Progenitor cell of endocrine pancreas (in vitro differentiated cells): ENCODE measurements at places on chromosomes 5 and 9. TPM values are rescaled to one million over a fixed set of nuclear protein-coding genes. Genes with fewer than 3 reads are reported as not detected.

The KIAA0825 gene
- total RNA-seq = 5.8 and 6.3 TPM in 2 replicates

The TAF11L5 gene
- total RNA-seq = not detected in 2 replicates

The CNTNAP3 gene
- 1.6 and 1.7 TPM in 2 replicates for total RNA-seq

The FAM78A gene
- total RNA-seq = 1.9 and 2.0 TPM in 2 replicates

The SSBP2 gene
- 66.6 and 68.9 TPM in 2 replicates for total RNA-seq

The PCDH12 gene
- not detected in 2 replicates for total RNA-seq

The RNF130 gene
- total RNA-seq = 73.8 and 74.1 TPM in 2 replicates

The ANKRD20A1 gene
- 1.6 and 2.2 TPM in 2 replicates for total RNA-seq

The CDX1 gene
- 0.31 and 0.43 TPM in 2 replicates for total RNA-seq

The SAPCD2 gene
- 15.1 and 15.3 TPM in 2 replicates for total RNA-seq

The SLC46A2 gene
- total RNA-seq = not detected in 2 replicates

DNA sequence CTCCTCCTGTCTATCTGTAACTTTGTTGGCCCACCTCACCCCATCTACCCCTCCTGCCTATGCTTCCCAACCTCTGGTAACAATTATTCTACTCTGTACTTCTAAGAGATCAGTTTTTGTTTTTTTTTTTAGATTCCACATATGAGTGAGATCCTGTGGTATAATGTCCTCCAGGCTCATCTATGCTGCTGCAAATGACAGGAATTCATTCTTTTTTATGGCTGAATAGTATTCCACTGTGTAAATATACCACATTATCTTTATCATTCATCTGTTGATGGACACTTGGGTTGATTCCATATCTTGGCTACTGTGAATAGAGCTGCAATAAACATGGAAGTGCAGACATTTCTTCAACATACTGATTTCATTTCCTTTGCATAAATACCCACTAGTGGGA is 8.0 kb upstream of the NPR2 start:
- DNase-seq = no peak

DNA sequence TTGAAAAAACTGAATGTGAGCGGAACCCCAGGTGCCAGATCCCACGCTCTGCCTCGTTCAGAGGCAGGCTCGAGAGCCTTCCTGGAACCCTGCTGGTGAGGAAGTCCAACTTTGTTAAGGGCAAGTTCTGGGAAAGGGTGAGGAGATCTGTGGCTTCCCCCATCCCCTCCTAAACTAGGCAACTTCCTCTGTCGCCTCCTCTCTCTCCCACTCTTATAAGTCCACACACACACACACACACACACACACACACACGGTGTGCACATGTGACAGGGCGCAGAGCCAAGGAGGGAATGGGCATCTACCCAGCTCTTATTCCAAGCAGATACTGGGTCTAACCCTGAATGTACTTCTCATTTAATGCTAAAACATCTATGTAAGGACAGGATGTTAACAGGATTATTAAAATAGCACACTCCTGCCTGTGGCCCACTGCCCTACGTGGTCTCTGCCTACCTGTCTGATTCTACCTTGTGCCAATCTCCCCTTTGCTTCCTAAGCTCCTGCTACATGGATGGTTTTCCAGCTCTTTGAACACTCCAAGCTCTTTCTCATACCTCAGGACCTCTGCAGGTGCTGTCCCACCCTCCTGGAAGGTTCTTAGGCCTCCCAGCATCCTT is 72.4 kb upstream of the FBXW11 start:
- no peak for DNase-seq

- no peak for DNase-seq
Observed at GRCh38 chr5:135839566-135839965, 5.1 kb downstream of the SLC25A48 start.

GRCh38 chr5:14009575-14009974 is 65.1 kb upstream of the DNAH5 start:
- no peak for DNase-seq

GRCh38 chr9:128863647-128864046 is 18.1 kb downstream of the KYAT1 start:
- DNase-seq = peak; percentile 86

DNA sequence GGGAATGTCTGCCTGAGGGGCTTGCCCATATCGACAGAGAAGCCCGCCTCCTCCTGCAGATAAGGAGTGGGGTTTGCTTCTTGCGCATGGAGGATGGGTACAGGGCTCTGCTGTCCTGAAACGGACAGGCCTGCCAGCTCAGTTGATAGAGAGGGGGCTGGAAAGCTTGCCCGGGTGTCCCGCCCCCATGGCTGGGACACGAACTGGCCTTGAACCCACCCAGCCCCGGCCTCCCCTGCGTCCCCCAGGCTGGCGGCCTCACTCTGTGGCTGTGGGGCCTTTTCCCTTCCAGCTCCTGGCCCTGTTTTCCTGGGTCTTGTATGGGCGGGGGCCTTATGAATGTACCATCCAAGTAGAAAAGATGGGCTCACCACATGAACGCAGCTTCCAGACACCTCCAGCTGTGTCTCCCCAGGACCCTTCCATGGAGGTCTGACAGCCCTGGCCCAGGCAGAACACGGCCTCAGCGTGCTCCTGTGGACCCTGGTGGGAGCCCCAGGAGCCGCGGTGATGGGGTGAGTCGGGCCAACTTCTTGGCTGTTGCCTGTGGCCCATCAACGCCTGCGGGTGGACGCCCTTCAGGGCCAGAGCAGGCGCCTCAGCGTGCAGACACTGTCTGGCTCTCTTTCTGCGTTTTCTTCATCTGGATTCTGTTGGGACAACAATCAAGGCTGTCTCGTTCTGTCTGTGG is 15.9 kb upstream of the SLC2A6 start:
- no peak for DNase-seq

- no peak for DNase-seq
Observed at GRCh38 chr5:173707392-173707791, 90.9 kb upstream of the BOD1 start.

GRCh38 chr5:173839117-173839713 is 48.9 kb upstream of the CPEB4 start:
- no peak for DNase-seq

- no peak for DNase-seq
Observed at GRCh38 chr5:171575386-171575785, 155.9 kb downstream of the FGF18 start.

DNA sequence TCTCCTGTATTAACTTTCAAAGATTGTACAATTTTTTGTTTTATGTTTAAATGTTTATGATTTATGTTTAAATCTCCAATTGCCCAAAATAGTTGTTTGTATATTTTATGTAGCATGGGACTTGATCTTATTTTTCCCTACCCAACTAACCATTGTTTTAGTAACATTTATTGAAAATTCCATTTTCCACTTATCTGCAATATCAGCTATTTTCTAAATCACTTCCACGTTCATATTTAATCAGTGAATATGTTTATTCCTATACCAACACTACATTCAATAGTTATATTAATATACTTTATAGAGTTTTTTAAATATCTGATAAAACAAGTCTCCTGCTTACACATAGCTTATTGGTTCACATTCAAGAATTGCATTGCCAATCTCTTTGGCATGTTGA is 532.2 kb downstream of the CHSY3 start:
- DNase-seq = no peak

GRCh38 chr9:111969622-111970021 is 73.0 kb downstream of the UGCG start:
- DNase-seq = no peak

DNA sequence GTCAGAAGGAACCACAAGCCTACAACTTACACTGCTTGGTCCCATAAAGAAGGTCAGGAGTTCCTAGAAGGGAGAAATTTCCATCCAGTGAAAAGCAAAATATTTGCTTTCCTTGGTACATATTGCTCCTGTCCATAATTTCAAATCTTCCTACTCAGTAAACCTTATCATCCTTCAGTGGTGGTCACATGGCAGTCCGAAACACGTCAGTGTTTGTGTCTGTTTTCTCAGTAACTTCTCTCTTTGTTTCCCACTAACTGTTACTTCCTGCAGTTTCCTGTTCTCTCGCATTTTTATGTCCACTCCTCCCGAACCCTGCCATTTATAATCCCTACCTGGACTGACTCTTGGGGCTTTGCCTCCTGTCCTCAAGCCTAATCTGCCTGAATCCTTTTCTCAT is 129.1 kb downstream of the FANCC start:
- DNase-seq = no peak

DNA sequence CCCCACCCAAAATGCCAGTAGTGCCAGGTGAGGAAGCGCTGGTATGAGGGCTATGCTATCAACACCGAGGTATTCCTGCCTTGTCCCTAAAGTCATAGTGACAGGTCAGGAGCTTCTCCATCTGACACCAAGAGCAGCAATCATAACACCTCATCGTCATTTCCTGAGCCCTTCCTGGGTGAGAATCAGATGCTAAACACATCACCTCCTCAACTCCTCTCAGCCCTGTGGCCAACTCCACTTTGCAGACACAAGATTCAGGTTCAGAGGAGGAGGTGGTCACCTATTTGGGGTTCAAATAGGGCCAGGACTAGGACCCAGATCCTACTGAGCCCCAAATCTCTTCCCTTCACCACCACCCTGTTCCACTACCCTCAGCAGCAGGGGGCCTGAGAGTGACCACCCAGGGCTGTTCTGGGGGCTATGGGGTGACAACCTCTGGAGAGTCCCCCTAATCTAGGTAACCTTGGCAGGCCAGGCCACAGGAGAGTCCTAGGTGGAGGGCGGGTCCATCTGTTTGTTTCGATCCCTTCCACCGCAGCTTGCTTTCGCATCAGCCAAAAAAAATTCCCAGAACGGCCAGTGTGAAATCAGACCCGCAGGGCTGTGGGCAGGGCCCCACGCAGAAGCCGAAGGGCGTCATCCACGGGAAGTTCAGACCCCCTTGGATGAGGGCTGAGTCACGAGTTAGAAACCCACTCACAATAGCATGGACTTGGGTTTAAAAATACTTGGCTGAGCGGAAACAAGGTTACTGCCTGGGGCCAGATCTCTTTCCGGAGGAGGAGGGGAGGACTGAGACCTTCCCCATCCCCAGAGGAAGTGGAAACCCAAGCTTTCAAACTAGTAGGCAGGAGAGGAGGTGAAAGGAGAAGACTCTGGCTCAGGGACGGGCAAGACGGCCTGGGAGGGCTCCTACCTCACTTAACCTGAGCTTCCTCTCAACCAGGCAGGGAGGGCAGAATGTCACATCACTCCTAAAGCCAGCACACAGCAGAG is 8.7 kb downstream of the STK10 start:
- DNase-seq = no peak

- no peak for DNase-seq
Observed at GRCh38 chr9:137621131-137621757, 2.4 kb downstream of the EHMT1 start.

DNA sequence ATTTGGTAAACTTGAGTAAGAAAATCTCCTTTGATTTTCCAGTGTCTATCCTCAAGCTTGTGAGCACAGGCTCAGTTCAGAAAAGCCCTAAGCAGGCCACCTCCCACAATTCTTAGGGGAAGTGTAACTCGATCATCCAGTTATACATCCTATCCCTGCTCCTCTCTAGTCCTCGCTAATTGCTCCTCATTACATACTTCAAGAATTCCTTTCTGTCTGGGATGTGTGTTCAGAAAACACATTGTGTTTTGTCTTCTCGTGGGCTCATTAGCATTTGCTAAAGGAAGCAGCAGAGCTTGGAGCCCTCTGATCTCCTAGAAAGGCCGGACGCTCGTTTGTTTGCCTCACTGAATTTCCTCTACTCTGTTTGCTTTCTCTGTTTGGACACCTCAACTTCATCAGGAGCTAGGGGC is 268.2 kb upstream of the RFX3 start:
- no peak for DNase-seq

DNA sequence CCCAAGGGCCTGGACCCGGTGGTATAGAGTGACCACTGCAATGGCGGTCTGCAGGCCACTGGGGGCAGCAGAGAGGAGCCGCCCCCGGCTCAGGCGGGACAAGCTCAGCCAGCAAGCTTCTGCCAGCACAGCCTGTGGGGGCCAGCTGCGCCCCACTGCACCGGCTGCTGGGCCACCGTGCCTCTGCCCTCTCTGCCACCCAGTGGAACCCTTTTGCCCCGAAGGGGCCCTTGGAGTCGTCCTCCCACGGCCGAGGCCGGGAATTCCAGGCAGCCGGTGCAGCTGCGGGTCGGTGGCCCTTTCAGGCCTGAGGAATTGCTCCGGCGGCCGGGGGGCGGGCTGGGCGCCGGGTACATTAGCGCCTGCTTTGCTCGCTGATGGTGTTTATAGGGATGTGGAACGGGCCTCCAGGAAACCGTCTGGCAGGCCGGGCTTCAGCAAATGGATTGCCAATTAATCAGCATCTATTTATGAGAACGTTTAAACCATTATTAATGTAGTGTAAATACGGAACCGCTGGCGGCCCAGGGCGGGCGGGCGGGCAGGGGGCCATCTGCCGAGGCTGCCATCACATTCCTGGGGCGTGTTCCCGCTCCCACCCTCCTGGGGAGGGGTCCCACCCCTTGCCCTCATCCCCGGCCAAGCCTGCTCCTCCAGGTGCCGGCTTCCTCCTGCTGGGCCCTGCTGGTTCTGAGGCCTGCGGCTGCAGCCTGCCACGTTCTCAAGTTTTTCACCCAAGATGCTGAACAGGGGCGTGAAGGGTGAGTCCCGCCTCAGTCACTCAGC is 127.4 kb downstream of the BARX1 start:
- peak; percentile 70 for DNase-seq

GRCh38 chr5:179822059-179822432 is 1.3 kb downstream of the SQSTM1 start:
- DNase-seq = no peak

GRCh38 chr5:58200451-58200850 is 259.4 kb downstream of the PLK2 start:
- no peak for DNase-seq

GRCh38 chr9:137669261-137669672 is 50.5 kb downstream of the EHMT1 start:
- DNase-seq = no peak

DNA sequence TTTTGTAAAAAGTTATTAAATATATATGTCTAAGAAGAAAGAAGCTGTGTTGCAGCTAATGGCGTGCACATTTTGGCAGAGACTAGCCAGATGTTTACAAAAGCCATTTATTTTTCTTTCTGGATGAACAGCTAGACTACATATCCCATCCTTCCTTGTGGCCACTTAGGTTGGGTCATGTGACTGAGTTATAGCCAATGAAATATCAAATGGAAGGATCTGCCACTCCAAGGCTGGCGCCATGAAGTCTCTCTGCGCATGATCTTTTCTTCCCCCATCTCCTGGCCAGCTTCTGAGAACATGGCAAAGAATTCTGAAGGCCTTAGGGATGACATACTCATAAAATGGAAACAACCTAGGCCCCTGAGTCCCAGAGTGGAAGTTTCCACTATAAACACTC is 244.2 kb upstream of the DAB2 start:
- no peak for DNase-seq

- DNase-seq = no peak
Observed at GRCh38 chr9:126701813-126702140, 88.0 kb downstream of the LMX1B start.

DNA sequence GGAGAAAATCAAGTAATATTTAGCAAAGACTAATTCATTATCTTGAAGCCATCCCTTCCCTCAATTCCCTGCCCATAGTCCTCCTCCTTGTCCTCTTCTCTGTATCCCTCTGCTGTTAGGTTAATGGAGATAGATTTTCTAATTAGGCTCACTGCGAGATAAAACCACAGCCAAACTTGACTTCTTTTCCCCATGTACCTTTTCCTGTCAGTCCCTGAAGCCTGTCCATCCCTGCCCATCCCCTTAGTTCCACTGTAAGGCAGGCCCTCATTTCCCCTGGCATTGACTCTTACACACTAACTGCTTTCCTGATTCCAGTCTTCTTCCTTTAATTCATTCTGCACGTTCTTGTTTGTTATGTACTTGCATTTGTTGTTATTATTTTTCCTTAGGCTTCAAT is 1.2 kb downstream of the TLR4 start:
- DNase-seq = no peak

- no peak for DNase-seq
Observed at GRCh38 chr5:54547711-54548250, 30.2 kb downstream of the SNX18 start.
